ENCODE measurements at places on chromosomes 7 and 10. TPM values are rescaled to one million over a fixed set of nuclear protein-coding genes. Genes with fewer than 3 reads are reported as not detected.

Gene CYP26C1
- not detected for polyA plus RNA-seq

Gene LRRC4
- 0.14 TPM for polyA plus RNA-seq

Gene ANKRD22
- polyA plus RNA-seq, result 0.54 TPM

Gene SPDYE3
- 8.7 TPM for polyA plus RNA-seq

Gene CYP2E1
- not detected for polyA plus RNA-seq

Gene DEPP1
- polyA plus RNA-seq, result 0.67 TPM

- no peaks in the 10 kb centered on the region for H3K36me3 ChIP-seq
- no peaks in the 10 kb centered on the region for H3K4me1 ChIP-seq
- no peak overlapping the region for H3K27ac ChIP-seq
- no peak for DNase-seq
Measured at GRCh38 chr10:43069211-43069515, 7.7 kb upstream of the RET start.

DNA sequence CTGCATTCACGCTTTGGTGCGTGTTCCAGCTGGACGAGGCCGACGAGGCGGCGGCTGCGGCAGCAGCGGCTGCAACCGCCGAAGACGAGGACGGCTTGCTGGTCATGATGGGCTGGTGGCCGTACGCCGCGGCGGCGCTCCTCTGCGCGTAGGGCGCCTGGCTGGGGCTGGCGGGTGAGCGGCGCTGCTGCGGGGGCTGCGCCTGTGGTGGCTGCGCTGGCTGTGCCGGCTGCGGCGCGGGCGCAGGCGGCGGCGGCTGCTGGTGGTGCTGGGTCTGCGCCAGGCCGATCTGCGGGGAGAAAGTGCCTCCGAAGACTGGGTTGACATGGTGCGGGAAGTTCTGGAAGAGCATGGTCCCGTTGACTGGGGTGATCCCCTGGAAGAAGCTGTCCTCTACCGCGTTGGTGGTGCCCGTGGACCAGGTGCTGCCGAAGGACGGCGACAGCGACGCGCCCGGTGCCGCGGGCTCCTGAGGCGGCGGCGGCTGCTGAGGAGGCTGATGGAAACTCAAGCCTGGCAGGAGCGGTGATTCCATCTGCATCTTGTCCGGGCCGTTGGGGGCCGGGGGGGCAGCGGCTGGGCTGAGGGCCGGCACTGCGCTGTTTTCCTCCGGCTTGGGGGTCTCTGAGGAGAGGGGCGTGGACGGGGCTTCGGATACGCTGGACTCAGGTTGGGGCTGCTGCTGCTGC is 51.1 kb downstream of the CPEB3 start:
- DNase-seq, result peak; percentile 42
- H3K4me3 ChIP-seq, result peak overlapping the region; percentile 78
- H3K27me3 ChIP-seq, result no peaks in the 10 kb centered on the region
- peak overlapping the region; percentile 58 for H3K27ac ChIP-seq
- no peaks in the 10 kb centered on the region for H3K4me1 ChIP-seq
- peaks cover 6% of the 10 kb centered on the region for H3K36me3 ChIP-seq

DNA sequence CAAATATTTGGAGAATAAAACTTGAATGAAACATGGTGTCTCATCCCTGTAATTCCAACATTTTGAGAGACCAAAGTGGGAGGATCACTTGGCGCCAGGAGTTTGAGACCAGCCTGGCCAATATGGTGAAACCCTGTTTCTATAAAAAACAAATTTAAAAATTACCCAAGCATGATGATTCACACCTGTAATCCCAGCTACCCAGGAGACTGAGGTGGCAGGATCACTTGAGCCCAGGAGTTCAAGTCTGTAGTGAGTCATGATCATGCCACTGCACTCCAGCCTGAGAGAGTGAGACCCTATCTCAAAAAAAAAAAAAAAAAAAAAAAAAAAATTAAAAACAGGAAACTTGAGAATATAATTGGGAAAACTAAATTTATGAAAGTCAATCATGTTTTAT is 481.1 kb downstream of the SEMA3D start:
- DNase-seq, result no peak
- H3K27ac ChIP-seq, result no peak overlapping the region
- no peaks in the 10 kb centered on the region for H3K4me1 ChIP-seq
- H3K4me3 ChIP-seq, result no peak overlapping the region
- H3K27me3 ChIP-seq, result no peaks in the 10 kb centered on the region

DNA sequence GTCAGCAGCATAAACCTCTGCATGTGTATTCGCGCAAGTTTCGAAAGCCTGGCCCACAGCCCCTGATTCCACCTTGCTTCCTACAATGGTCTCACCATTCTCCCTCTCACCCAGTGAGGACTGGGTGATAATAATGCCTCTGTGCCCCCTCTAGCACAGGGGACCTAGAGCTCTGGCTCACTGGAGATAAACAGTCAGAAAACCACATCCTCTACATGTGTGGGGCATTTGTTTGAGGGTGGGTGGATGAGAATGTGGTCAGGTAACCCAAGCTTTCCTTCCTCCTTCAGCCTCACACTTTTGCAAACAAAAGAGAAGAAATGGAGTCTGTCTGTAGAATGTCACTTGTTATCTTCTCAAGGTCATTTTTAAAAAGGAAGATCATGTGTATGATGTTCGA is 373.5 kb downstream of the KCNMA1 start:
- H3K4me3 ChIP-seq, result no peak overlapping the region
- DNase-seq, result no peak
- H3K36me3 ChIP-seq, result no peaks in the 10 kb centered on the region
- H3K4me1 ChIP-seq, result no peaks in the 10 kb centered on the region

GRCh38 chr7:27553273-27553672 is 109.4 kb downstream of the HIBADH start:
- no peak for DNase-seq
- no peaks in the 10 kb centered on the region for H3K36me3 ChIP-seq
- no peak overlapping the region for H3K4me3 ChIP-seq
- H3K27me3 ChIP-seq, result no peaks in the 10 kb centered on the region

GRCh38 chr7:47931005-47932004 is 17.0 kb downstream of the PKD1L1 start:
- no peak overlapping the region for H3K27ac ChIP-seq
- DNase-seq, result no peak
- H3K27me3 ChIP-seq, result no peaks in the 10 kb centered on the region
- no peaks in the 10 kb centered on the region for H3K36me3 ChIP-seq

DNA sequence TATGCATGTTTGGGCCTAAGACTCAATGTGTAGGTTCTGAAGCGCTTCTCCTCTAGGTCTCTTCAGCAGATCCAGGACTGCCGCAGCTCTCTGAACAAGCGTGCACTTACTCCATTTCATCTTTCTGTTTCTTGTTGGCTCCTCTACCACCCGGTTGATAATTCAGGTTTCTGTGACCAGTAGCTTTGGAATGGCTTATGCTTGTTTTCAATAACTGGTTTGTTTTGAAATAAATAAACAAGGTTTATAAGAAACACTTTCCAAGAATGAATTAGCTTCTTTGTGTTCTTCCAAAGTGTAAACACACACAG is 1.5 kb downstream of the MDFIC start:
- peak overlapping the region; percentile 80 for H3K4me3 ChIP-seq
- H3K4me1 ChIP-seq, result peaks cover 27% of the 10 kb centered on the region
- no peaks in the 10 kb centered on the region for H3K36me3 ChIP-seq
- H3K27ac ChIP-seq, result peak overlapping the region; percentile 86

DNA sequence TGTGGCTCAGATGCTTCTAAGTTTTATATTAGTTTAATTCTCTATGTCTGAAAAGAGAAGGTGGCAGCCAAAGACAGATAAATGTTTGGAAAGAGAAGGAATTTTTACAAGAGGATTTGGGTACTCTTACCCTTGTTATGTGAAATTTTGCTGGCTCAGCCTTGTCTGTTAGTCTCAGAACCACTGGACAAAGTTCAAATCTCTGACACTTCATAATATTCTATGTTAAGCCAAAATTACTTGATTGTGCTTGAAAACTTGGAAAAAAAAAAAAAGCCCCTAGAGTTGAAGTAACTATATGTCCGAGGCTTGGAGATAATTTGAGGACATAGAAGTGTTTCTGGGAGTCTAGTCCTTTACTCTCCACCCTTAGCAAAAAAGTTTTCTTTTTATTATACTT is 1079.3 kb upstream of the LRRTM3 start:
- no peaks in the 10 kb centered on the region for H3K36me3 ChIP-seq
- no peak for DNase-seq
- no peaks in the 10 kb centered on the region for H3K27me3 ChIP-seq
- no peak overlapping the region for H3K4me3 ChIP-seq

GRCh38 chr10:71222601-71223346 is 10.4 kb downstream of the UNC5B start:
- no peaks in the 10 kb centered on the region for H3K36me3 ChIP-seq
- no peaks in the 10 kb centered on the region for H3K4me1 ChIP-seq
- H3K27me3 ChIP-seq, result no peaks in the 10 kb centered on the region
- no peak for DNase-seq

DNA sequence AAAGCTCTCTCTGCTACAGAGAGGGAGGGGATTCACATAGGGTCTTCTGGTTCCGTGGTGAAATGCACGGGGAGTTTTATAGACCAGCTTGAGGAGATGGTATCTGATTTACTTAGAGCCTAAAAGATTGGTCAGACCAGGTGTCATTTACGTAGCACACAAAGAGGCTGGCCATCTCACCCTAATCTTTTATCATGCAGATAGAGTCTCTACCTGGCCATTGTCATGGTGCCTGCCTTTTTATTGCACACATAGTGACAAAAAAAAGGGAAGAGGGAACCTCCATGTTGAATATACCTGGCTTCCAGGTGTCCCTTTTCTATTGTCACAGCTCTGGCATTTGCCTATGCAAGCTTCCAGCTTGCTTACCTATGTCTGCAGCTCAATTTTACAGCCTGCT is 1456.1 kb downstream of the GATA3 start:
- H3K4me3 ChIP-seq, result no peak overlapping the region
- H3K4me1 ChIP-seq, result no peaks in the 10 kb centered on the region
- H3K36me3 ChIP-seq, result no peaks in the 10 kb centered on the region
- no peak overlapping the region for H3K27ac ChIP-seq
- DNase-seq, result no peak

GRCh38 chr10:92990615-92991014 is 70.0 kb upstream of the CYP26C1 start:
- H3K27me3 ChIP-seq, result no peaks in the 10 kb centered on the region
- H3K27ac ChIP-seq, result no peak overlapping the region
- no peaks in the 10 kb centered on the region for H3K4me1 ChIP-seq
- no peaks in the 10 kb centered on the region for H3K36me3 ChIP-seq
- no peak overlapping the region for H3K4me3 ChIP-seq

- no peaks in the 10 kb centered on the region for H3K36me3 ChIP-seq
- H3K4me3 ChIP-seq, result no peak overlapping the region
- H3K27me3 ChIP-seq, result no peaks in the 10 kb centered on the region
- DNase-seq, result no peak
- no peaks in the 10 kb centered on the region for H3K4me1 ChIP-seq
Measured at GRCh38 chr10:34698248-34698831, 116.8 kb downstream of the PARD3 start.

GRCh38 chr7:128215281-128215680 is 25.8 kb upstream of the LEP start:
- no peak for DNase-seq
- no peak overlapping the region for H3K27ac ChIP-seq
- no peaks in the 10 kb centered on the region for H3K4me1 ChIP-seq
- no peaks in the 10 kb centered on the region for H3K27me3 ChIP-seq

- no peaks in the 10 kb centered on the region for H3K27me3 ChIP-seq
- DNase-seq, result no peak
- peaks cover 23% of the 10 kb centered on the region for H3K4me1 ChIP-seq
Measured at GRCh38 chr10:5694573-5694972, 9.9 kb downstream of the TASOR2 start.

GRCh38 chr7:20597339-20597738 is 18.1 kb upstream of the ABCB5 start:
- H3K4me3 ChIP-seq, result no peak overlapping the region
- H3K4me1 ChIP-seq, result no peaks in the 10 kb centered on the region
- no peaks in the 10 kb centered on the region for H3K36me3 ChIP-seq
- H3K27ac ChIP-seq, result no peak overlapping the region

DNA sequence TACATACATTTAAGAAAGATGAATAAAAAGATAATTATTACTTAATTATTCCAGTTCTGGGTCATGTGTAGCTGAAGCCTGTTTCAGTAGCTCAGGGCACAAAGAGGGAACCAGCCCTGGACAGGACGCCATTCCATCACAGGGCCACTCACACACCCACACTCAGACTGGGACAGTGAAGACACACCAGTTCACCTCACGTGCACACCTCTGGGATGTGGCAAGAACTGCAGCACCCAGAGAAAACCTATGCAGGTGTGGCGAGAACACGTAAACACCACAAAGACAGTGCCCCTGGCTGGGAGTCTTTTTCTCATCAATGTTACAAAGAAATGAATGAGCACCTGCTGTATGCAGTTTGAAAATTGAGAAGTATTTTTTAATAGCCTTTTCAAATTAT is 1.6 kb upstream of the IDI1 start:
- H3K27me3 ChIP-seq, result no peaks in the 10 kb centered on the region
- no peak overlapping the region for H3K4me3 ChIP-seq
- H3K4me1 ChIP-seq, result peaks cover 54% of the 10 kb centered on the region
- peak overlapping the region; percentile 99 for H3K27ac ChIP-seq
- H3K36me3 ChIP-seq, result peaks cover 6% of the 10 kb centered on the region

- no peak overlapping the region for H3K4me3 ChIP-seq
- no peak for DNase-seq
- no peaks in the 10 kb centered on the region for H3K36me3 ChIP-seq
- H3K27me3 ChIP-seq, result no peaks in the 10 kb centered on the region
- no peaks in the 10 kb centered on the region for H3K4me1 ChIP-seq
- H3K27ac ChIP-seq, result no peak overlapping the region
Measured at GRCh38 chr7:155322530-155322929, 24.9 kb downstream of the INSIG1 start.

DNA sequence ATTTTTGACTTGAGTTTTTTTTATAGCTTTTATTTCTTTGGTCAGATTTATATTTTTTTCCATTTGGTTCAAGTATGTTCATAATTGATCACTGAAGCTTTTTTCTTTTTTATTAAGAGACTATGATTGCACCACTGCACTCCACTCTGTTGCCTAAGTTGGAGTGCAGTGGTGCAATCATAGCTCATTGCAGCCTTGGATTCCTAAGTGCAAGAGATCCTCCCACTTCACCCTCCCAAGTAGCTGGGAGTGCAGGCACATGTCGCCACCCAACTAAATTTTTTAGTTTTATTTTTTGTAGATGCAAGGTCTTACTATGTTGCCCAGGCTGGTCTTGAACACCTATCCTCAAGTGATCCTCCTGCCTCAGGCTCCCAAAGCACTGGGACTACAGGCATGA is 97.7 kb upstream of the KIF5B start:
- H3K4me3 ChIP-seq, result no peak overlapping the region
- H3K27ac ChIP-seq, result no peak overlapping the region
- H3K36me3 ChIP-seq, result no peaks in the 10 kb centered on the region
- H3K4me1 ChIP-seq, result no peaks in the 10 kb centered on the region
- no peak for DNase-seq
